ENCODE measurements at places on chromosomes 1 and 21.

GRCh38 chr21:32819694-32820093, 48.1 kb upstream of the PAXBP1 start:
- DNase-seq = peak; percentile 45

DNA sequence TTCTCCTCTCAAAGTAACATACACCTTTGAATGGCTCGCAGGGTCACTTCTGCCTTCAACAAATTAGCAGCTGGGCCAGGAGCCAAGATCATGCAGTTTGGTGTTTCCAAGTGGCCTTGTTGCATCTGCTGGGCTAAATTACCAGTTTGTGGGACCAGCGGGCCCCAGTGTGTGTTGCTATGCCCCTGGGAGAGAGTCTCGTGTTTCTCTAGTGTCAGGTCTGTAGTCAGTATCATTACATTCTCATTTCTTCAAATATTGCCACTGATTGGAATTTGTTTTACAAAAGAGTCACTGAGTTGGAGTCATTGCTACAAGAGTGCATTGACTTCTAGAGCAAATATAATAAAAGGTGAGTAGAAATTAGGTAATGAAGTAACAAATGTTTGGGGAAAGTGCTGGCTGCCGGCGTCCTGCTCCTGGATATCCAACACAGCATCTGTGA, 35.5 kb downstream of the RHOU start:
- DNase-seq = no peak

DNA sequence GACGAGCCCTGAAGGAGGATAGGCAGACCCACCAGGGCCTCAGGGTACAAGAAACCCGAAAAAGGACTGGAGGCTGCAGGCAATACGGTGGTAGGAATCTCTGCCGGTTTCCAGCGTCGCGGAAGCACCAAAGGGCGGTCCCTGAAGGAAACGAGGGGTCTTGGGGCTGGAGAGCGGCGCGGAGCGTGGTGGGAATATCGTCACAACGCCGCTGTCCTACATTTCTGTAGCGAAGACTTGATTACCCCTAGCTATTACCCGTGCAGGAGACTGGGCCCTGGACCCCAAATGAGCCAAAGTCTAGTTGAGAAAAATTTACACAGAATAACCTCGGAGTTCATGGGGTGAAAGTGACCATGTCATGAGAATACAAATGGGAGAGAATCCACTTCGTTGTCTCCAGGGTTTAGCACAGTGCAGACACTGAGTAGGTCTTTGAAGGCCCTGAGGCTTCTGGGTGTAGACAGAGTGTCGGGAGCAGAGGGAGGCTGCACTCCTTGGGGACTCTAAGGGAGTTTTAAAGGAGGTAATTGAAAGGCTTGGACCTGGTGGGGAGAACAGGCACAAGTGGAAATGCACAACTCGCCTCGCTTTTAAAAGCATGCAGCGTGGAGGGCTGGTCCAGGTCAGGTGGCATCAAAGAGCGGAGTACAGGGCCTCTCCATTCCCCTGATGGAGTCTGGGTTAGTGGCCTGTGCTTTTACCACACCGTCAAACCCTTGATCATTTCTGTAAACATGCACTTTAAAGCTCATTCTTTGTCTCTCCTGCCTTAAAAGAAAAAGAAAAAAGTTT, 1.5 kb downstream of the ATP1A1 start:
- DNase-seq = peak; percentile 55

DNA sequence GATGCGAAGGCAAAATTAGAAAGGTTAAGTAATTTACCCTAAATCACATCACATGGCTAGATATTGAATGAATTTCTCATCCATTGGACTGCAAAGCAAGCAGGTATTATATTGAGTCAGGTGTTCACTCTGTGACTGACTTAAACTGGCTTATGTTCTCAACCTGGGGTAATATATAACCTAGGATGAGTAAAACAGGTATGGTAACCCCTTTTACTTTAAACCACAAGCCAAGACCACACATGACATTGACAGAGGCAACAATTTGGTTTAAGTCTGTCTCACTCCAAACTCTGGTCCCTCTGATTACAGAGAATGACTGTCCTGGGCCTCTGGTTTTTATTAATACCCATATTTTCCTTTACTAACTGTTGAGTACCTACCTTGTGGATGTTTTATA, 33.3 kb downstream of the MAEL start:
- no peak for DNase-seq

DNA sequence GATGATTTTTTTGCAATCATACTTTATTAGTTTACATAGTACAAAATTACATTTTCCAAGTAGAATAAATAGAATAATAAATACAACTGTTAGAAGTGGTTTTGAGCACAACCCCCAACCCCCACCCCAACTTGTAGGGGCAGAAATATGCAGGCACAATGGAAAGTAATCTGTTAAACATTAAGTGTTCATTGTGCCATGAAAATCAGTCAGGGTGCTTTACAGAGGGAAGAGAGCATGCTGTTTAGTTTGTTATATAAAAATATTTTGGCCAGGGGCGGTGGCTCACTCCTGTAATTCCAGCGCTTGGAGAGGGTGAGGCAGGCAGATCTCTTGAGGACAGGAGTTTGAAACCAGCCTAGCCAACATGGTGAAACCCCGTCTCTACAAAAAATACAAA, 2.6 kb downstream of the OR10T2 start:
- no peak for DNase-seq

GRCh38 chr1:61486783-61487536, 238.0 kb downstream of the TM2D1 start:
- DNase-seq = no peak

DNA sequence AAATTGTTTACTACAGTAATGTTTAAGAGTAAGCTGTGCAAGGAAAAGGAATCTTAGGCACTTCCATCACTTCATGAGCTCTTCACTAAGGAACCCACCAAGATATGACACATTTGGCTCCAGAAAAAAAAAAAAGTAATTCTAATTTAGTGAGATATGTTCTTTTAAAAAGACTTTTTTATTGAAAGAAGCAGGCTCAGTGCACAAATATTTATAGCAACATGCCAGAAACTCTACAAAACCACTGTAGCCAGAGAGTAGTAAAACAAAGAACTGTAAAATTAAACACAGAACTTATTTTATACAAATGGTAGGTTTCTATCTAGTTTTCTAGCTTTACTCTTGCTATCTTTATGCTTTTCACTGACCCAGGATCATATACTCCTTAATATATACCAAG, 434.6 kb upstream of the ADGRL2 start:
- DNase-seq = no peak

DNA sequence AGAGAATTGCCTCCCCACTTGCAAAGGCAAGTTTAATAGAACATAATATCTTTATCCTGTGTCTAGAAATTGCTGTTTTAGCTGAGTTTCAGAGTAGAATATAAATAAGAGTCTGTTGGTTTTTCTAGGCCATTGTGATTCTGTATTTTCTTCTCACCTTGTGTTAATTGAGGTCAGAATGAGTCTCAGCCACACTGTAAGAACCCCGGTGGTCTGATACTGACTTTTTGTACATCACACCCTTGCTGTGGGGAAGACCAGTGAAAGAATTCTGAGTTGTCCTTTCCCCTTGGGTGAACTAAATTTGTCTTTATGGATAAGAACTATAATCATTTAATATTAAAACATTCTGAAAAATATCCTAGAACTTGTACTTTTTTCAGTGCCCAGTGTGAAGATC, 6.8 kb downstream of the HIPK1 start:
- DNase-seq = no peak

GRCh38 chr1:41380979-41381691, 19.9 kb downstream of the FOXO6 start:
- DNase-seq = no peak

DNA sequence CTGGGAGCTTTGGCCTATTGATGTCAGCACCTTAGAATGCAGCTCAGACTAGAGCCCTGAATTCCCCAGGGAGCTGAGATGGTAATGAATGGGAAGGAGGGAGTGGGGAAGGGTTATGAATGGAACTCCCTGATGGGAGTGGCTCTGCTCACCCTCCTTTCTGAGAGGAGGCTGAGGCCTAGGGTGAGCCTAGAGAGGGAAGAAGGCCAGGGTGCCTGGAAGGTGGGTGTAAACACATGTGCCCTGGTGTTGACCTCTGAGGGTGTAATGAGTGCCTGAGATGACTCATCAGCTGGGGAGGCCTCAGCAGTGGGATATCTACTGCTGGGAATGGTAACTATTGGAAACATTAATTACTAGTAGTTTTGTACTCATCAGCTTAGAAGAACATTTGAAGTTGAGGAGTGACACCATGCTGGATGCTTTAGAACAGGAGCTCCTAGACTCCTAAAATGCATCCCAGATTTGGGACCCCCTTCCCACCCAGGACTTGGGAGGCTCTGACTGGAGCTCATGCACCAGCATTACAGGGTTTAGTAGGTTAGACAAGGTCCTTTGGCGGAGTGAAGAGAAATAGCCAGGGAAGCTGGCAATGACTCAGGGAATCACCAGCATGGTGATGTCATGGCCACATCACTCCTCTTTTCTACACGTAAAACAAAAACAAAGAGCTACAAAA, 16.0 kb upstream of the PIGV start:
- peak; percentile 97 for DNase-seq

All from myocyte (in vitro differentiated cells).